ENCODE measurements at places on chromosomes 2 and 18.
A peak's percentile ranks its signal among the peaks of the same experiment; 100 is the strongest.

- no peak for DNase-seq
Observed at GRCh38 chr2:143759455-143759854, 630.2 kb downstream of the ARHGAP15 start.

- DNase-seq, result no peak
Observed at GRCh38 chr18:39701839-39702238, 2136.2 kb upstream of the CELF4 start.

DNA sequence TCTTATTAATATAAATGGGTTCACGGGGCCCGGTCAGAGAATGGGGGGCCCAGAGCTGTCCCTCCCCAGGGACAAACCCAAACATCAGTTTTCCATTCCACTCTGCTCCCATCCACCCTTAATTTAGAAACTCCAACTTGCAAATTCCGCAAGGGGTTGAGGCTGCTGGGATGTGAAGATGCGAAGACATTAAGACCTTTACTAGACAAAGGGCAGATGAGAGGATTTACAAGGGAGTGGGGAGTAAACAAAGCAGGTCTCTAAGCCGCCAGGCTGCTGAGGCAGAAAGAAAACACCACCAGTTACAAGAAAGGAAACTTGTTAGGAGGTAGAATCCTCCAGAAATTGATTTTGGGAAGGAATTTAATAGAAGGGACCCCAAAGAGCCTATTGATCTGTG is 33.1 kb downstream of the MARCO start:
- DNase-seq, result no peak

DNA sequence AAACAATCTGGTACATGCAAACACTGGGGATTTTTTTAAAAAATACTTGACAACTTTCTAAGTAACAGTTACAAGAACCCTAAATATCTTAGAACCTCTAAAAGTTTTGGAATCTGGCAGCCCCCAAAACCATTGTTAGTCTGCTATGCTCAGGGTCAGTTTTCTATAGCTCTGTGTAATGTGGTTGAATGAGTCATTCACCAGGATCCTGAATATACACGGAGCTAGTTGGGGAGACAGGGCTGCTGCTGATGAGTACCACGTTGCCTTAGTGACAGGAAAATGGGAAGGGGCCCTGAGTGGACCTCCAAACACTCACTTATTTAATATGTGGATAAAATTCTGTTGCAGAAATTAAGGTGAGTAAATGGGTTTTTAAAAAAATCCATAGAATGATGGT is 36.9 kb upstream of the TANC1 start:
- no peak for DNase-seq

- no peak for DNase-seq
Observed at GRCh38 chr18:63454497-63454896, 22.3 kb upstream of the SERPINB5 start.

DNA sequence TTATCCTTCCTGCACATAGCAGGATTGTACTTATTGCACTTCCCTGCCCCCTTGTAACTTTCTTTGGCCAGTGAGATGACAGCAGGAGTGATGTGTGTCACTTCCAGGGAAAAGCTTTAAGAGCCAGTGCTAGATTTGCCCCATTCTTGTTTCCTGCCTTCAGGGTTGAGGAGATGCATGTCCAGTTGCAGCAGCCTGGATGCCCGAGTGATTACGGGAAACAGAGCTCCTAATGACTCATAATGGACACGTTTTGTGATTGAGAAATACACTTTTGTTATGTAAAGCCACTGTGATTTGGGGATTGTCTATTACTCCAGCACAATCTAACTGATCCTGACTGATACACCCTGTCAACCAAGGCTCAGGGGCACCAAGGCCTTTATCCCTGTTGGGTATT is 5.0 kb upstream of the TET3 start:
- DNase-seq, result no peak

GRCh38 chr2:187079901-187080300 is 230.9 kb upstream of the ZSWIM2 start:
- DNase-seq, result no peak

GRCh38 chr2:88212251-88212790 is 42.2 kb downstream of the THNSL2 start:
- DNase-seq, result peak; percentile 17

DNA sequence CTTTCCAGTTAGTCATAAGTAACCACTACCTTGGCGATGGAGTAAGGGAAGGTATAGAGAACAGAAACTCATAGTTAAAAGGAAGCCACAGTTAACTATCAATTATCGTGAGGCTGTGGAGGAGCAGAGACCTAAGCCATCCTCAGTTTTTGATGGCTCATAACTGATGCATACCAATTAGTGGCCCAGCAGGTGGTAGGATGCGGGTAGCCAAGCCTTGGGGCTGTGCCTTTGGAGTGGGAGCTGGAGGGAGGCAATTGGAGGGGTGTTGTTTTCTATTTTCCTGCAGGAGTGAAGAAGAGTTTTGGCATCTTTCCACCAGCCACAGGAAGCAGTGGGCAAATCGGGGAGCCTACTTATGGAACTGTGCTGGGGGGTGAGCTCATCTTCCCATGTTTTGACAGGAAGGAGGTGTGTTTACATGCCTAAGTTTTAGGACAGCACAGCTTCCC is 194.8 kb downstream of the TPGS2 start:
- peak; percentile 91 for DNase-seq

DNA sequence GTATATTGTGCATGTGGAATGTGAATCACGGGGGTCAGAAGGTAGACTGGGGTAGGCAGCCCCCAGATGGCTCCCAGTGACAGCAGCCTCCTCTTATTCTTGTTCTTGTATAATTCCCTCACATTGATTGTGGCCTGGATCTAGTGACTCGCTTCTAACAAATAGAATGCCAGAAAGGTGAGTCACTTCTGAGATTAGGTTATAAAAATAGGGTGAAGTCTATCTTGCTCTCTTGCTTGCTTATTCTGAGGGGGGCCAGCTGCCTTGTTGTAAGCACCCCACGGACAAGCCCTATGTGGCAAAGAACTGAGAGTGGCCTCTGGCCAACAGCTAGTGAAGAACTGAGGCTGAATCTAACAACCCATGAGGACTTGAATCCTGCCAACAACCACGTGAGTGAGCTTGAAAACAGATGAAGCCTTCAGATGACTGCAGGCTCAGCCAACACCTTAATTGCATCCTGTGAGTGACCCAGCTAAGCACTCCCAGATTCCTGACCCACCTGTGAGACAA is 15.6 kb upstream of the RMND5A start:
- DNase-seq, result no peak

- no peak for DNase-seq
Observed at GRCh38 chr2:33388996-33389395, 87.5 kb upstream of the RASGRP3 start.

DNA sequence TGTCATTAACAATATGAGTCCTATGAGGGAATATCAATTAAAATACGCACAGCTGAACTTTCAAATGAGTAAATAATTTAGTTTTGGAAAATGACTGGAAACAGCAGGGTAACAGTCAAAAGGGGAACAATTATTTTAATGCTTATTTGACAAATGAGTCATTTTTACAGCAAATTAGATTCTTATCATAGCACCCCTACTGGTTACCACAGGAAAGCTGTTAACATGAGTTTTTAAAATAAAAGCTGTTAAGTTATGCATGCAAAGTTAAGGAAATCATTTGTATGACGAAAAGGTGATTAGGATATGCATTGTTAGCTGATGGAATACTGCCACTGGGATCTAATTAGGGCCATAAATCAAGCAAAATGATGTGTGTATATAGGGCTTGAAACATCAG is 435.1 kb upstream of the MEIS1 start:
- DNase-seq, result peak; percentile 1

DNA sequence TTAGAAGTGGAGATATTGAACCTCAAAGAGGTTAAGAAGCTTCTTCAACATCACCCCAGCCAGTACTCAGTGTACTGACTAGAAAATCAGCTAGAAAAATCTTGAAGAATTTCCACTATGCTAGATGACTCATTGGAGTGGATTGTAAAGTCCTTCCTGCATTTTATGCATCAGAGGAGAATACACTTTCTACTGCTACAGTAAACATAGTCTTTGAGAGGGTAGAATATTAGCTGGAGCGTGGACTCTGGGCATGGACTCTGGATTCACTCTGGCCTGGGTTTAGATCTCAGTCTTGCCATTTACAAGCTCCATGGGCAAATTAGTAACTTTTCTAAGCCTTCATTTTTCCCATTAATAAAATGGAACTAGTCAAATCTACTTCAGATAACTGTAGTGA is 215.9 kb downstream of the IRS1 start:
- DNase-seq, result no peak

DNA sequence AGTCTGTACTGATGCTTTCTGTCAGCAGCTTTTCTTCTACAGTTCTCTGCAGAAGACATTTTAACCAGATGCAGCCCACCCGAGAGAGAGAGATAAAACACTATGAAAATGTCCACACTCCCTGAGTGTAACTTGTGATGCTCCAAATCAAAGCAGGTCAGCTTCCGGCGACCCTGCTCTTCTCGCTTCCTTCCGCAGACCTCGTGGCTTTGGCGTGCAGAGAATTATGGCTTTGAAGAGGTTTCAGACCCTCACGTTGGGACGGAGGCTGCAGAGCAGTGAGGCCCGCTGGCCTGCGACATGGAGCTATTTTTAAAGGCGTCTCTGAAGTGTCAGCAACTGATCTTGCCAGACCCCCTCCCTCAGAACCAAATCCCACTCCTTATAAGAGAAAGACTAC is 41.8 kb downstream of the TMEM163 start:
- no peak for DNase-seq

- DNase-seq, result peak; percentile 54
Observed at GRCh38 chr2:529424-529823, 147.8 kb downstream of the TMEM18 start.

GRCh38 chr2:30113617-30114293 is 33.1 kb upstream of the YPEL5 start:
- DNase-seq, result no peak

DNA sequence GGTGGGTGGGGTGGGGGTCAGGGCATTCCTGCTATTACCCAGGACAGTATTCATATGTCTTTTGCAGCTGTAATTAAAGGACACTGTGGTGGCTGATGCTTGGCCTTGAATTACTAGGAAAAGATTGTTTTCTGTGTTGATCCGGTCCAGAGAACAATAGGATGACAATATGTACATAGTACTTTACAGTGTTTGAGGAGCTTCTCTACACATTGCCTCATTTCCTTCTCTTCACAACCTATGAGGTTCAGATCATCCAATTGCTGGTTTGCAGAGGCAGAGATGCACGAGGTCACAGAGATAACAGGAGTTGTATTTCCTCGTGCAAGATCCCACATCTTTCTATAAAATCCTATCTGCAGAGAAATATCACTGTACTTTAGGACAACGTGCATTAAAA is 119.5 kb downstream of the LIPG start:
- no peak for DNase-seq

DNA sequence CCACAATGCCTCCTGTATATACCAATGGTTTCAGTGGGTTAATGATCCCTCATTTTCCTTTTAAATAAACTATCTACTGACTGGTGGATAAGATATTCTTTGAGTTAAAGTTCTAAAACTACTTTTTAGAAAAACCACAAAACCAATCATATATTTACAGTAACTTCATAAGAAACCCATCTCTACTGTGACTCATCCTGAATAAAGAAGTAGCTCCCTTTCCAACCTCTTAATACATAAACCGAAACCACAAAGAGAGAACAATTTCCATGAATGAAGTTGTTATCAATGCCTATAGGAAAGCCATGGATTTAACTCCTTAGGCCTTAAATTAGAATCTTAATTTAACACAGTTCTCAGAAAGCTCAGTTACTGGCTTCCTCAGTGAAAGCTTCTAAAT is 227.0 kb upstream of the SMAD7 start:
- DNase-seq, result no peak

- DNase-seq, result peak; percentile 39
Observed at GRCh38 chr2:173076581-173077345, 1.1 kb downstream of the MAP3K20 start.

- DNase-seq, result no peak
Observed at GRCh38 chr2:15399241-15399640, 161.9 kb downstream of the NBAS start.

DNA sequence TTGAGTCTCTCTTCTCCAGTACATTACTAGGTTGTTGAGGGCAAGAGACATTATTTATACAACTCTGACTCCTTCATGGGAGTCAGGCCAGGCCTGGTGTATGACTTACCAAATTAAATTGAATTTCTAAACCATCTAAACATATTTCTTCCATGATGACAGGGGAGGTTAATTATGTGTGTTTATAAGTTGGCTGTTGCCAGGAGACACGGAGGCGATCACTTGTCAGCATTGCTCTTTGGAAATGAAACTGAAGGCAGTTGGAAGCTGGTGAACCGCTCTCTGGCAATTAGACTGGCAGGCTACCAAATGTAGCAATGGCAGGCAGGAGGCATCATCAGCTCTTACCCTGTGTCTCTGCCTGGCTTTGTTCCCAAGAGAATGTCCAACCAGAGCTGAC is 241.4 kb downstream of the KCNS3 start:
- peak; percentile 85 for DNase-seq

GRCh38 chr2:21361957-21362486 is 238.3 kb downstream of the TDRD15 start:
- DNase-seq, result no peak

DNA sequence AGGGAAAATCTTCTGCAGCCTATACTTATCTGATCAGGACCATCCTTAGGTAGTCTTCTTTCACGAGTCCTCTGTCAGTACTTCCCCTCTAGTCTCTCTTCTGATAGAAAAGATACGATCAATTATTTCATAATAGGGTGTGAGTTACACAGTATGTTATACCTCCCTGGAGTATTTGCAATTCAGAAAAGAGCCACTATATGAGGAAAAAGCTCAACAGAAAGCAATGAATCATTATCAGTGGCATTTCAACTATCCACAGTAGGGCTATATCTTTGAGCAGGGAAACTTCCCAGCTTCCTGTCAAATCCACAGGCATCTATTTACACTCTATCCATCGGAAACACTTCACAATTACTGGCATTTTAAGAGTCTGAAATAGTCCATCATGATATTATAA is 105.3 kb upstream of the ACVR2A start:
- no peak for DNase-seq

DNA sequence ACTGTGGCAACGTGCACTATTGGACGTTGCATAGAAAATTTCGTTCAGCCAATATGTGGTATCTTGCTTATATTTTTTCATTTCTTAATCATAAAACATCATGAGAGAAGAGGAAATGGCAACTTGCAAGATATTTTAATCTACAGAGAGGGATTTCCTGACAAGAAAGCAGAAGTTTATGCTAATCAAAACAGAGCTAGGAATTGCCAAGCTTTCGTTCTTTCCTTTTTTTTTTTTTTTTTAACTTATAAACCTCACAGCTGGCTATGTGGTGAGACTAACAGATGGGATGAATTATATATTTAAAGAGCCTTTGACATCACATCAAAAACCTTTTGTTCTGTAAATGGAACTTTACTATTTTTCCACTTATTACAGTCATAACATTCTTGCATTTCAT is 1136.9 kb upstream of the TMEFF2 start:
- no peak for DNase-seq

GRCh38 chr18:12946549-12947284 is 1.1 kb upstream of the SEH1L start:
- peak; percentile 55 for DNase-seq

DNA sequence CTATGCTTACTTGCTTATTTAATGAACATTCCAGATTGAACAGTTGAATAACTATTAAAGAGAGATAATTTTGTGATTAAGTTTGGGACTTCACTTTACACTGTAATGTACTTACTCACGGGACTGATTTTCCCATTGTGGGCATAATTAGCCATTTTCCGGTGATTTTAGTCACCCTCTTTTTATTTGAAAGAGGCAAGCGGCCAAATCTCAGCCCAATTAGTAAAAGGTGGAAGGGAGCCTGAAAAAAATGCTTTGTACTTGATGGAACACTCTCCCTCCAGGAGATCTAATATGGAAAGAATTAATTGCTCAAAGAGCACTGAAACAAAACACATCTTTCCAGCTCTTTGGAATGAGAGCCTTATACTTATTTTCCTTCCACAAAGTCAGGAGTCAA is 50.2 kb downstream of the CALCRL start:
- peak; percentile 84 for DNase-seq
